Smooth muscle cell of the umbilical artery (primary cell): ENCODE measurements at places on chromosomes 6 and 20. TPM values are rescaled to one million over a fixed set of nuclear protein-coding genes. Genes with fewer than 3 reads are reported as not detected.

Gene FNDC1
- 0.30 TPM in 1 of 2 replicates, not detected in the other for total RNA-seq

Gene SRMS
- total RNA-seq = not detected in 2 replicates

Gene SALL4
- 0.59 and 2.0 TPM in 2 replicates for total RNA-seq

Gene PEX6
- total RNA-seq = 38.0 and 65.6 TPM in 2 replicates

Gene DNAJC5
- total RNA-seq = 79.7 and 83.4 TPM in 2 replicates
